ENCODE measurements at places on chromosomes 3 and 15. TPM values are rescaled to one million over a fixed set of nuclear protein-coding genes. Genes with fewer than 3 reads are reported as not detected.

The ABHD14A gene
- total RNA-seq, result 15.9 TPM

DNA sequence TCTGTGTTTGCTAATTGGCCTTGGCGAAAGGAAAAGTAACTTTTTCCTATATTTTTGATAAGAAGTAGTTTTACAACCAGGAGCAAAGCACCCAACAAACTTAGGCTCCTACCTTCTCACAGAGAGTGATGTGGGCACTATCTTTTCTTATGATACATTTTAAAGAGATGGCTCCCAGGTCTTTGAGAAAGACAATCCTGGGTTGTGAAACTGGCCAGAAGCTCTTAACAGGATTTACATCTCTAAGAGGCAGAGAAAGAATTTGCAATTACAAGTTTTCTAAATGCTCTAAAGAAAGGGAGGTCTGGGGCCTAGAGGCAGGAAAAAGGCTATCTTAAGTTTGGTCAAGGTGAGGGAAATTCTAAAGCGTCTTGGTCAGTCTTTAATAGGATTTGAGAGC lies 609.7 kb downstream of the VGLL3 start:
- DNase-seq, result no peak
- no peak overlapping the region for H3K27ac ChIP-seq
- no peak overlapping the region for H3K4me3 ChIP-seq

DNA sequence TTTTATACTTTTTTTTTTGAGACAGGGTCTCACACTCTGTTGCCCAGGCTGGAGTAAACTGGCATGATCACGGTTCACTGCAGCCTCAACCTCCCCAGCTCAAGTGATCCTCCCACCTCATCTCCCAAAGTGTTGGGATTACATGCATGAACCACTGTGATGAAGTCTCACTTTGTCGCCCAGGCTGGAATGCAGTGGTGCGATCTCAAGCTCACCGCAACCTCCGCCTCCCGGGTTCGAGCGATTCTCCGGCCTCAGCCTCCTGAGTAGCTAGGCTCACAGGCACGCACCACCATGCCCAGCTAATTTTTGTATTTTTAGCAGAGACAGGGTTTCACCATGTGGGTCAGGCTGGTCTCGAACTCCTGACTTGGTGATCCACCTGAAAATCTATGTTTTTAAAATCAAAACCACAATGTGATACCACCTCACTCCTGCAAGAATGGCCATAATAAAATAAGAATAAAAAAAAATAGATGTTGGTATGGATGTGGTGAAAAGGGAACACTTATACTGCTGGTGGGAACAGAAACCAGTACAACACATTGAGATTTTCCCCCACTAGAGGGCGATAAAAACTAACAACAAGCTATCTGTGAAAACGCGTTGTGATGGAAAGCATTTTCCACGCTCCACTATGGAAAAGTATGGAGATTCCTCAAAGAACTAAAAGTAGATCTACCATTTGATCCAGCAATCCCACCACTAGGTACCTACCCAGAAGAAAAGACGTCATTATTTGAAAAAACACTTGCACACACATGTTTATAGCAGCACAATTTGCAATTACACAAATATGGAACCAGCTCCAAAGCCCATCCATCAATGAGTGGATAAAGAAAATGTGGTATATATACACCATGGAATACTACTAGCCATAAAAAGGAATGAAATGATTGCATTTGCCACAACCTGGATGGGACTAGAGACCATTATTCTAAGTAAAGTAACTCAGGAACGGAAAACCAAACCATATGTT lies 26.8 kb upstream of the OCA2 start:
- no peak for DNase-seq
- no peak overlapping the region for H3K4me3 ChIP-seq
- peaks cover 1% of the 10 kb centered on the region for H3K4me1 ChIP-seq
- peaks cover 5% of the 10 kb centered on the region for H3K36me3 ChIP-seq

GRCh38 chr3:76352051-76352450 lies 566.7 kb upstream of the ZNF717 start:
- no peak overlapping the region for H3K27ac ChIP-seq
- no peaks in the 10 kb centered on the region for H3K4me1 ChIP-seq
- no peaks in the 10 kb centered on the region for H3K36me3 ChIP-seq
- H3K27me3 ChIP-seq, result no peaks in the 10 kb centered on the region

GRCh38 chr15:78182821-78183220 lies 33.7 kb downstream of the IDH3A start:
- H3K4me1 ChIP-seq, result peaks cover 1% of the 10 kb centered on the region
- no peaks in the 10 kb centered on the region for H3K36me3 ChIP-seq
- peaks cover 13% of the 10 kb centered on the region for H3K27me3 ChIP-seq
- H3K27ac ChIP-seq, result no peak overlapping the region
- H3K4me3 ChIP-seq, result no peak overlapping the region

Data from activated naive CD8-positive, alpha-beta T cell treated with anti-CD3 and anti-CD28 coated beads, Interleukin-2, amount 10 ng/mL, durations not matched to agents 7 days and 5 days (primary cell).